ENCODE measurements at places on chromosomes 2 and 18.

GRCh38 chr2:149076863-149077412, 38.4 kb downstream of the LYPD6B start:
- DNase-seq = peak; percentile 57

DNA sequence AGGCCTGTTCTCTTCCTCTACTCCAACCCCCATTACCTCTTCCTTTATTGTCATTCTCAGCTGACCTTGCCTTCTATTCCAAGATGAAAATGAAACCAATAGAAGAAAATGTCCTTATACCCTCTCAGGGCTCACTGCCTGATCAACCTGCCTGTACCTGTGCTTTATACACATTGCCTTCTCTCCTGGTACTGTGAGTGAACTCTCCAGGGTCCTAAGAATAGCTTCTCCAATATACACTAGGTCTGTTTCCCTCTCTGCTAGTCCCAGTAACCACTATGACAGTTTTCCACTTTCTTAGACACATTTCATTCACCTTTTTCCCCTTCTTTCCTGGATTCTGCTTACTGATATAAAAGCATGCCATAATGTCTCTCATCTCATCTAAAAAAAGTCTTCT, 85.7 kb downstream of the FSHR start:
- no peak for DNase-seq

GRCh38 chr2:1995987-1996386, 251.7 kb upstream of the PXDN start:
- DNase-seq = no peak

GRCh38 chr2:43216629-43217028, 9.8 kb downstream of the ZFP36L2 start:
- no peak for DNase-seq

DNA sequence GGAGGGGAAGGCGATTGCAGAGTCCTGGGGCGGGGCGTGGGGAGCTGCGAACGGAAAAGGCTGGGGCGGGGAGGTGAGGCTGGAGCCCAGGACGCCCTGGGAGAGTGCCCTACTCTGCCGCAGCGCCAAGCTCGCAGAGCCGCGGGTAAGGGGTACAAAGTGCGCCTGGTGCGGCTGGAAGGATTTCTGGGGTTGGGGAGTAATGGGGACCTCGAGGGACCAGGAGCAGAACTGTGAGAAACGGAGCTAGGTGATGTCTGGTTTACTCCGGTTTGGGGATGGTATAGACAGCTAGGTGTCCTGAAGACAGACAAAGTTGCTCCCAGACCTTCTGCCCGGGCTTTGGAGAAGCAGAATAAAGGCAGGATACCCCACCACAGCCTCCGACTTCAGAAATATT, 718 bp upstream of the NXPH2 start:
- DNase-seq = peak; percentile 39

DNA sequence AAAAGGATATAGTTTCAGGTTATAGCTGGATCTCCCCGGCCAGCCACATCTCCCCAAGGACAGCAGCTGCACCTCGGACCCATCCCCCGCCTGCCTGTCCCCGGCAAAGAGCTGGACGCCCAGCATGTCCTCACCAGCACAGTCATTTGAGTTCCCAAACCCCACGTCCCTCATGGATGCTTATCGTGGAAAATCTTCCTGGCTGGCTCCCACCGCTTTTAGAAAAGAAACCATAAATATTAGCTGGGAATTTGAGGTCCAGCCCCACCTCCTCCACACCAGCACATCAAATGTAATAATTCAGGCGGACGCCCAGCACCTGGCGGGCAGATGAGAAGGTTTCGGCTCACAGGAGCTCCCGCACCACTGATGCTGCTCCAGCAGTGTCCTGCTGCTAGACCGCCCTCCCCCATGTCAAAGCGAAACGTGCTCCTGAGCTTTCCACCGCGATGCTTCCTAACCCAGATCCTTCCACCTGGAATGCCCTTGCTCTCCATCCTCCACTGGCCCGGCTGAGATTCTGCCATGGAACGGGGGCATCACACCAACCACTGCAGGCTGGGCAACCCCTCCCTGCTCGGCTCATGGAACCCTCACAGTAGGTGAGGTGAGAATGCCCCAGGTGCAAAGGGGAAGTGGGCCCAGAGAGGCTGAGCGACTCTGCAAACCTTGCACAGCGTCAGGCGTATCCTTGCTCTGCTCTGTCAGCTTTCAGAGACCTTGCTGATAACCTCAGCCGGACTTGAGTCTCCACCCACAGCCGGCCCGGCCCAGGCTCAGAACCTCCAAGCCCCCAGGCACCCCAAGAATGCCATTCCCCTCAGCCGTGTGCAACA, 71.5 kb upstream of the GPC1 start:
- no peak for DNase-seq
